Stimulated activated CD4-positive, alpha-beta T cell treated with anti-CD3 and anti-CD28 coated beads, Interleukin-1b, Interleukin-23, amount 100 ng/mL, for 4 hours (primary cell): ENCODE measurements at places on chromosomes 6 and 20.

DNA sequence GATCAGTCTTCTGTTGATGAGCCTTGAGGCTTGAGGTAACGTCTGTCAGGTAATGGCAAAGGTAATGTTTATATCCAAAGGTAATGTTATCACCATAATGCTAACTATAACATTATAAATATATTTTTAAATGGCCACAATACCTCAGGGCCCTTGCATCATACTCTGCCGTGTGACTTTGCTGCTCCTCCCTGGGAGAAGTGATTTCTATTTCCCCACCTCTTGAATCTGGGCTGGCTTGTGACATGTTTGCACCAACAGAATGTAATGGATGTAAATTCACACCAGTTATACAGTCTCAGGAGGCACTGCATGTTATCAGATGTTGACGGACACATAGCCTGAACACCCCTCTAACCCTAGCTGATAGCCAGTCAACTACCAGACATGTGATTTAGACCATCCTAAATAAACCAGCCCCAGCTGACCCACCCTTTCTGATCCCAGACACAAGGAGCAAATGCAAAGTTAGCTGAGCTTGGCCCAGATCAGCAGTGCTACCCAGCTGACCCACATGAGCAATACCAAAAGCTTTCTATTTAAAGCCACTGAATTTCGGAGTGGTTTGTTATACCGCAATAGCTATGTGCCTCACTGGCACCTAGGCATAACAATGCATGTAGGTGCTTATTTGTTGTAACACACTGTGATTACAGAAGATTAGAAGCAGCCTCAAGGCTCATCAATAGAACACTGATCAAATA, 93.8 kb upstream of the SIRPA start:
- no peak for DNase-seq

- DNase-seq, result no peak
Observed at GRCh38 chr20:24473435-24474223, 4.2 kb downstream of the SYNDIG1 start.

DNA sequence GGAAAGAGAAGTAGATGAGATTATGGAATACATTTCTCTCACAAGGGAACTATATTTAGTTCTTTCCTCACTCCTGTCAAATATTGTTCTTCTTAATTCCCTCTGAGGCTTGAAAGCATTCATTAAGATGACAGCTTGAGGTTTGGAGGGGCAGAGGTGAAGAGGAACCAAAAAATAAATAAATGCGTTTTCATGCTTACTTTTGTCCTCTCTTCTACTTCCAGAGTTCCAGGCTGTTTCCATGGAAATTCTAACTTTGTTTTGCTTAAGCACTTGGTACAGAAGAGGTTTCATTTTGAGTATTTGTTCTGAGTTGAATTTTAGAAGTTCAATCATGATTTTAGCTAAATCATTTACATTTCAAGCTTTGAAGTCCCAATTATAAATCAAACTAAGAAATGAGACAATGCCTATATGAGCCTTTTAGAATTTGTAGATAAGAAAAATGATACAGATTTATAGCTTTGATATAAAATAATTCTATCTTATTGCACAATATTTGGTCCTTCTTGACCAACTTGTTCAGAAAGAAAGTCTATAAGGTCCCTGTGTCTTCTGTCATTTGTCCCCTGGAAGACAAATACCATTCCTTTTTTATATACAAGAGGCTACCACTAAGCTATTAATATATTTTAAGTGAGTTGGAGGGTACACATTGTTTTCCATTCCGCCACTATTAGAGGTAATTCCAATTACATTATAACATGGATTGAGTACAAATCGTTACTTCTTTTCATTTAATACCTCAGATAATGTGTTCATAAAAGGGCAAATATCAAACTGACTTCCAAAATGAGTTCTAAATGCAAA, 16.3 kb downstream of the RBM24 start:
- DNase-seq, result no peak

GRCh38 chr20:18005170-18005989, 36.6 kb downstream of the MGME1 start:
- DNase-seq, result no peak

GRCh38 chr6:41748542-41748941, 1.3 kb upstream of the PGC start:
- no peak for DNase-seq

DNA sequence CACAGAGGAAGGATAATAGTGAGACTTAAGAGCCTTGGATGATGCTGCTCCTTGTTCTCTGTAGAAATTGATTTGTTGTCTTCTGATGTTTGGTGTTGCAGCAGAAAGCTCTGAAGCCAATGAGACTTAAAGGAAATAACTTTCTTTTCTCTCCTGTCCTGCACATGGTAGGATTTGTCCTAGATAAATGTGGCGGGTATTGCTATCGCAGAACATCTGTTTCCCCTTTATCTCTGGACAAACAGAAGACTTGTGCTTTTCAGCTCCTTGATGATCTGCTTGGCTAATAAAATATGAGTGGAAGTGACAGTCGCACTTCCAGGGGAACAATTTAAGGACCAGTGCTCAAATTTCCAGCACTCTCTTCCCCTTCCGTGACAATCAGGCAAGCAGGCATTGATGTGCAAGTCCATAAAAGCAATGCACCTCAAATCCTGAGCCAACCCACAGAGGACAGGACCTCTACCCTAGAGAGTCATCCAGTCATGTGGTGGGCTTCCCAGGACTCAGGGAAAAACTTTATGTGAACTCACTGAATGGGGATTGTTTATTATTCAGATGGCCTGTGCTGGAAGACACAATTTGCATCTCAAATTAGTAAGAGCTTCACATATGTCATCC, 9.9 kb upstream of the NCR2 start:
- DNase-seq, result no peak
